ENCODE measurements at places on chromosomes 7 and 10.

DNA sequence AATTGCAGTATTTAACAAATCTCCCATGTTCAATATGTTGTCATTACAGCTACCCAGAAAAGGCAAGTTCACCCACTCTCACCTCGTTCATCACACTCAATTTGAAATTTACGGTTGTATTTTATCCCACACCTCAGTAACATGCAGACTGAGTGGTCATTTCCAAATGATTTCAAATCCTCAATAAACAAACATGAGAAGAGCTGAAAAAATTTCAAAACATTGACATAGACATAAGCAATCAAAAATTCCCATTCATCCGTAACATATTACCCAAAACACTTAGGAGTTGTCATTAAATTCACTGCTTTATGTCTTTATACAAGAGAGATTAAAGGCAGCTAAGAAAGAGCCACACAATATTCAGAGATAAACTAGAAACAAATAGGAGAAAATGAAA is 61.7 kb upstream of the NEBL start:
- DNase-seq, result no peak

GRCh38 chr10:99660662-99661376 is 1.5 kb downstream of the ENTPD7 start:
- no peak for DNase-seq

DNA sequence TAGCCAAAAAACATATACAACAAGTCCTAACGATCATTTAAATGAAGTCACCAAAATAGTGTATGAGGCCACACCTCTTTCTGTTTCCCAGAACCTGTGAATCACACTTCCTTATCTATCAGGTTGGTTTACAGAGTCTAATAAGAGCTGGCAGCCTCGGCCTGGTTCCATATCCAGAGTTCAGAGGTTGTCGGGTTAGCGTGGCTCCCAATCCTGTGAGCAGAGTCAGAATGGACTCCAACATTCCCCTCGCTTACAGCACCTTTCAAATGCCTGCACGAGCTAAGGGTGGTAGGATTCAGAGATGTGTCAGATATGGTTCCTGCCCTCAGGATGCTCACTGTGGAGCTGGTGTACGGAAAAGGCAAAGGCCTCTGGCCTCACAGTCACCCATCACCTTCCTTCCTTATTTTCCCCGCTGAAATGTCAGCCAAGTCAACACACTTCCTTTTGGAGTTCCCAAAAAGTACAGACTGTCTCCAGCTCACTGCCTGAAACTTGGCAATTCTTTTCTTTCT is 6.0 kb downstream of the IL15RA start:
- DNase-seq, result no peak

- DNase-seq, result no peak
These were observed 593.5 kb upstream of the MGMT start for GRCh38 chr10:128873411-128874054.

GRCh38 chr7:158495786-158496185 is 91.8 kb downstream of the PTPRN2 start:
- DNase-seq, result peak; percentile 72

- DNase-seq, result no peak
These were observed 46.1 kb upstream of the SLF2 start for GRCh38 chr10:100866575-100867098.

GRCh38 chr10:120436439-120437112 is 20.5 kb upstream of the PLPP4 start:
- DNase-seq, result no peak

DNA sequence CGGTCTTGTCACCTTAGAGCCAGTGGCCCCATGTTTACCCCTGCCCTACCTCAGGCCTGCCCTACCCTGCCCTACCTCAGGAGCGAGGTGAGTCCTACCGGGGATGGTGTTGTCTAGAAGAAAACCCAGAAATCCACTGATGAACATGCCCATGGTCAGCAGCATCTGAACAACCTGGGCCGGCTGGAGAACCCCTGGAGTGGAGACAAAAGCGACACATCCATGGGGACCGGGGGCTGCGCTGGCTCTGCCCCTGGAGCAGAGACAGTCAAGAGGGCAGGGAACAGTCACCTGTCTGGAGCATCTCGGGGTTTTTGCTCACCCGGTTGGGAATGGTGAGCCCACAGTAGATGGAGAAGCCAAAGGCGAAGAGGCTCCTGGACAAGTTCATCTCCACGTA is 36.3 kb downstream of the STRA8 start:
- peak; percentile 27 for DNase-seq

GRCh38 chr10:77448226-77448625 is 189.4 kb downstream of the KCNMA1 start:
- DNase-seq, result no peak

GRCh38 chr7:72403458-72404076 is 8.6 kb downstream of the CALN1 start:
- no peak for DNase-seq

GRCh38 chr10:88389456-88389855 is 193.7 kb downstream of the RNLS start:
- no peak for DNase-seq

- no peak for DNase-seq
These were observed 226.1 kb downstream of the XPNPEP1 start for GRCh38 chr10:109696981-109697775.

GRCh38 chr10:87658858-87659555 is 671 bp upstream of the PAPSS2 start:
- DNase-seq, result no peak
